Effector CD8-positive, alpha-beta T cell (primary cell): ENCODE measurements at places on chromosomes 12 and 14.

DNA sequence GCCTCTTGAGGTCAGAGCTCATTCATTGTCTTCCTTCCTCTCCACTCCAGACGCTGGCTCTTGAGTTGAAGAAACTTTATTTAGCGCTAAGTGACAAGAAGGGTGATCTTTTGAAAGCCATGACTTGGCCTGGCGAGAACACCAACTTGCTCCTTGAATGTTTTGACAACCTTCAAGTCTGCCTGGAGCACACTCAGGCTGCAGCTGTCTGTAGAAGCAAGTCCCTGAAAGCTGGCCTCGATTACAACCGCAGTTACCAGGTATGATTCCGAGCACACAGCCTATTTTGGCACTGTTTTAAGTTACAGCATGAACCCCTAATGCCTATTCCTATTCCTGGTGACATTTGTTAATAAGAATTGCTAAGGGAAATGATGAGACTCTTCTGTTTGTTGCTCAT is 167.6 kb downstream of the ESR2 start:
- DNase-seq, result no peak

DNA sequence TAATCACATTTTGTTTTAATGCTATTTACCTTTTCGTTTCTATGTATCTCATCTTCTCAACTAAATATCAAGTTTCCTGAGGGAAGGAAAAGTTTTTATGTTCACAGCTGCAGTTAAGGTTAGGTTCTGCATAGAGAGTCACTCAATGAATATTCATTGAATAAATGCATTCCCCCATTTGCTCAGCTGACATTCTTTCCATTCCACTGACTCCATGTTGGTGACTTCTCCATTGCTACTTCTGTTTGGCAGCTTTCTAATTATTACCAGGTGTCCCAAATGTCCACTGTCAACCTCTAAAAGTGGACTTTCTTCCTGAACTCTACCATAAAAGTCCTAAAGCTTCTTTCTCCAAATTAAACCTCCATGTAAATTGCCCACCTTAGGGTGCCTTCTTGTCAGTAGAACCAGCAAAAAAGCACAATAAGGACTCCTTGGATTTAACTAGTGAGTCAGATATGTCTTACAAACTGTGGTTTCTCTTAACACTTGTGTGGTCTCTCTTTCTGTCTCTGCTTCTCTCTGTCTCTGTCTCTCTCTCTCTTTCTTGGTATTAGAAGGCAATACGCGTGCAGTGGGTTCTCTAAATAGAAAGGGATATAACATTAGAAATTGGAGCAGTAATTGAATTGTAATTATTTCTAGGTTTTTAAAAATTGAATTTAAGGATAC is 85.9 kb downstream of the TMEM117 start:
- no peak for DNase-seq

GRCh38 chr12:80485222-80485987 is 41.4 kb downstream of the PTPRQ start:
- no peak for DNase-seq

DNA sequence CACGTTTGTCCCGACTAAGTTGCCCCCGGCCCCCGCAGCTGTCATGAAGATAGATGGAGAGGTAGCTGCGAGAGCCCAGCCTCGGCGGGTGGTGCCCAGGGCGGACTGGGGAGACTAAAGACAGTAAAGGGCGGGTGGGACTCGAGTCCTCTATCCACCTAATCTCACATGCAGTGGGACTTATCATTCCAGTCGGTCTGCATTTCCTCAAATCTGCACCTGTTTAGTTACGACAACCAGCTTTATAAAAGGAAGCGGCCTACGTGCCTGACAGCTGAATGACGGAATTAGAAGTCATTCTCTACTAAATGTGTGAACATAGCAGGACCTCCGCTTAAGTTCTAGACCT is 109.8 kb upstream of the EGLN3 start:
- DNase-seq, result no peak

DNA sequence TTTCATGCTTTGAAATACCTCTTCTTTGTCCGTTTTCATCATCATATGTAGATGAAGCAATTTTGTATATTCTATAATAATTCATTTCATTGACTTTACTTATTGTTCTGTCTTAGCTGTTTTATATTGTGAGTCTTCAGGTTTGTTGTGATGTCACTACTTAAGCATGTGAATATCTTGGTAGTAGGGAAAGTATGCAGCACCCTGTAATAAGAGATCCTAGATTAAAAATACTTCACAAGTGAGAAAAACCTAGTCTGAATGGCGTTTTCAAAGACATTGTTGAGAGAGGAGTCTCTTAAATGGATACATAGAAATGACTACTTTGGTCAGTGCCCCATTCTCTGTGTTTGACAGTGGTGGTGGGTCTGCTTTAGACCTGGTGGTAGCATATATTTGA is 61.4 kb downstream of the SLC16A7 start:
- DNase-seq, result no peak

DNA sequence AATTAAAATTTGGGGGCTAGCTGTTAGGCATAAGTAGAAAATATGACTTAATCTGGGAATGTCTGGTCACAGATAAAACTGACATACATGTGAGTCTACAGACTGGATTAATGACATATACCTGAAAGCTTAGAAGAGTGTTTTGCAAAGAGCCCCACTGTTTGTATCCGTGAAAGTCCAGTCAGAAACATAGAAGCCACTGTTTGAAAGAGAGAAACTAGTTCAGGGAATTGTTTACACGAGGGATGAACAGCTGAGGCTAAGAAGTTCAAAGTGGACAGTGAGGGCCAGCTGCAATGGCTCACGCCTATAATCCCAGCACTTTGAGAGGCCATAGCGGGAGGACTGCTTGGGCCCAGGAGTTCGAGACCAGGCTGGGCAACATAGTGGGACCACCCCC is 36.2 kb upstream of the SGPP1 start:
- DNase-seq, result no peak

GRCh38 chr14:98951031-98951430 is 321.0 kb downstream of the BCL11B start:
- no peak for DNase-seq

GRCh38 chr12:125142601-125143000 is 77.4 kb downstream of the AACS start:
- DNase-seq, result no peak

GRCh38 chr14:90559811-90560492 is 163.1 kb downstream of the CALM1 start:
- DNase-seq, result no peak

- no peak for DNase-seq
These were observed 7.9 kb downstream of the OTOGL start for GRCh38 chr12:80107221-80107620.

DNA sequence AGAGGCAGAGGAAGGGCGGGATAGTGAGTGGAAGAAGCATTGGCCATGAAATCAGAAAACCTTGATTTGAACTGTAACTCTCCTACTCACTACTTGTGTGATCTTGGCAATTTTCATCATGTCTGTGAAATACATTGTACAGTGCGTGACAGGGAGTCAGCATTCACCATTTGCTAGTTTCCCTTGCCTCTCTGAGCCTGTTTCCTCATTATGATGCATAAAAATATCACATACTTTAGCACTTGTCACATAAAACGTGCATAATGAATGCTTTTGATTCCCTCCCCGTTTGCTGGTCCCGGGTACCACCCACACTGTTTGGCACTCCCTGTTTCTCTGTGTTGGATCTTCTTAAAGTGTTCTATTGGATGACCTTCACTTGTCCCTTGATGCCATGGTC is 101.1 kb upstream of the FRMD6 start:
- no peak for DNase-seq

DNA sequence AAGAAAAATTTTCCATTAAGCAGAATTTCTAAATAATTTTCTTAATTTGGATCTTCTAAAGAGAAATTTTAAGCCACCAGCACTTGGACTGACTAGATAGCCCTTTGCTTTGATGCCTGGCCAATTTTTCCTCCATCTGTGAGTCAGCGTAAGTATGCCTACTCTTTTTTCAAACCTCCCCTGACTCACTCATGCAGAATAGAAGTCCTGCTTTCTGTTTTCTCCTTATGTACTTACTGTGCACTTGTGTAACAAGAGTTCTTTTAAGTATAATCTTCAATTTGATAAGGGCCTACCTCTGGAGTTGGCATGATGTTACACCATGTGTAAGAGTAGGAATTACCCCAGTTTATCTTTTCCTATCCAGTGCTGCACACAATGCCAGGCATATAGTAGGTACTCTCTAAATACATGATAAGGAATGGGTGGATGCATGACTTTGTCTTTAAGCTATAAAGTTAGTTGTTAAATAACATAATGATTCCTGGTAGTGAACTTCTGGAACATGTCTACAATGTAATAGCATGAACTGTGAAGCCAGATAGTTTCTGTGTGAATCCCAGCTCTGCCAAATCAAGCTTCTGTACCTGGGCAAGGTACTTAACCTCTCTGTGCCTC is 329.6 kb downstream of the TMTC2 start:
- no peak for DNase-seq

- DNase-seq, result no peak
These were observed 19.4 kb downstream of the ABCB9 start for GRCh38 chr12:122946690-122947341.

DNA sequence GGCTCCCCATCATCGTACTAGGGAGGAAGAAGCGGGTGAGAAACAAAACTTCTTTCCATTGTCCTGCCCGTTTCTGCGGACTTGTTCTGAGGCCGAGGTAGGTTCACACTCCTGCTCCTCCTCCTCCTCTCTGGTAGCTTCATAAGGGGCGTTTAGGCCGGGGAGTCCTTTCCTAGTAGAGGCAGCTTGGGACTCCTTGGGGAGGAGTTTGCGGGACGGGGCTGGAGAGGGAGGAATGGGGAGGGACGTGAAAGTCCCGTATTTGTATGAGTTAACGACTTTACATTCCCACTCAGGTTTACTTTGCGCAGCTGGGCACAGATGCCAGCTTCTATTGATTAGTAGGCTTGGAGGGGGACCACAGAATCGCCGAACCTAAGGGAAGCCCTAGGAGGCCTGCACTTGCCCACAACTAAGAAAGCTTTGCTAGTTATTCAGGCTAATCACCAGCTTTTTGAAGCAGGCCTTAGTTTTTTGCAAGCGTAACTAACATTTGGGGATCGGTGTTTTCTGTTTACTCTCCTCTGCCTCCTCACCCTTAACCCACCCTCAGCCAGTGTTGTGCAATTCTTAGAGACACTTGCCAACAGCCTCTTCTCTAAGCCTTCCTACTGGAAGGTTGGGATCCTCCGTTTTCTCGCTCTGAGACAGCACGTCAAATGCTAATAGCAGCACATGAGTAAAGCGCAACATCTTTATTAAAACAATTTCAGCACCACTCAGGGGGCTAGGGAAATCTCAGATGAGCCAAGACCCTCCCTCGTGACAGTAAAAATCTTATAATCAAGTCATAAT is 499 bp downstream of the RNASE4 start:
- no peak for DNase-seq

DNA sequence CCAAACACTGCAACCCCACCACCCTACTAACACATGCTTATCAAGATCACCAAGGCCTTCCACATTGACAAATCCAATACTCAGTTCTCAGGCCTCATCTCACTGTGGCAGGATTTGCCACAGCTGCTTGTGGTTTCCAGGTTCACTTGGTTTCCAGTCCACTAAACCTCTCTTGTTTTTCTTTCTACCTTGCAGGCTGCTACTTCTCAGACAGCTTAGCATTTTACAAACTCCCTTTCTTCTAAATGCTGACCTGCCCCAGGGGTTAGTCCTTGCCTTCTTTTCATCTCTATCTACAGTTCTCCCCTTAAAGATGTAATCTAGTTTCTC is 84.1 kb downstream of the BCAT1 start:
- DNase-seq, result no peak

- DNase-seq, result peak; percentile 8
These were observed 25.8 kb upstream of the STRAP start for GRCh38 chr12:15856097-15856982.

- DNase-seq, result no peak
These were observed at the start of gene HOXC13 for GRCh38 chr12:53938326-53939140. Gene HOXC13 (plus strand): TSS chr12:53938831. CDS start chr12:53938907, 76 bp downstream.

DNA sequence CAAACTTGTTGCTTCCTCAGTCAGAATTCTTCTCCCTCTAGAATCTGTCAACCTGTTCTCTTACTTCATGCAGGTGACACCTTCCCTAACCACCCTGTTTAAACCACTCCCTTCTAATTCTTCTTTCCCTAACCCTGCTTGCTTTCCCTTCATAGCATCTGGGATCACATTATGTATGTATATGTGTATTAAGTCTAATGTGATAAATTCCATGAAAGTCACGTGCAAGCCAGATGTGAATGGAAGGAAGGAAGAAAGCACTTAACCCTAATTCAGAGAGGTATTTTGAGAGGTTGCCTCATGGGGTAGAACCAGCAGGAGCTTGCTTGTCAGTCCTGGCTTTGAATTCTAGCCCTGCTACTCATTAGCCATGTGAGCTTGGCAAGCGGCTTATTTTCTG is 340.0 kb downstream of the TRHDE start:
- DNase-seq, result no peak

DNA sequence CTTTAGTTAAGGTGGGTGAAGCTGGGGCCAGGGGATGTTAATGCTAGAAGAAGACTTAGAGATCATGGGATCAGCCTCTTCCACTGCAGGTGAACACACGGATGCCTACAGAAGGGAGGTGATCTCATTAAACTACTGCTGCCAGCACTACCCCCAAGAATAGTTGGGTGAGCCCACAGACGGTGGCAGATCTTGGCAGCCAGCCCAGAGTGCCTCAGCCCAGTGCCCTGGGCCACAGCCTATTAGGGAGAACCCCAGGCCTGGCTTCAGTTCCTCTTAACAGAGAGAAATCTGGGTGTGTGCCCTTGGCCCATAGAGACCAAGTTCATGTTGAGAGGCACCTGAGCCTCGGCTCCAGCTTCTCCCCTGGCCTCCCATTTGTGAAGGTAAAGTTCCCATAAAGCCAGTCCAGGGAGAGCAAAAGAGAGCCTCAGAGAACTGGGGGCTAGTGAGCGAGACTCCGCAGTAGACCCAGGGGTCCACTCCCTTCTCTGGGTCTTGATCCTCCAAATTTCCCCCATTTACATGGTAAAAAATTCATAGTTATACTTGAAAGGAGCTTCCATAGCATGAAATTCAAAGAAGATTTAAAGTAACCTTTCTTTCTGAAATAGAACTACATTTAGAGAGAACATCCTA is 125.0 kb upstream of the CCND2 start:
- no peak for DNase-seq

DNA sequence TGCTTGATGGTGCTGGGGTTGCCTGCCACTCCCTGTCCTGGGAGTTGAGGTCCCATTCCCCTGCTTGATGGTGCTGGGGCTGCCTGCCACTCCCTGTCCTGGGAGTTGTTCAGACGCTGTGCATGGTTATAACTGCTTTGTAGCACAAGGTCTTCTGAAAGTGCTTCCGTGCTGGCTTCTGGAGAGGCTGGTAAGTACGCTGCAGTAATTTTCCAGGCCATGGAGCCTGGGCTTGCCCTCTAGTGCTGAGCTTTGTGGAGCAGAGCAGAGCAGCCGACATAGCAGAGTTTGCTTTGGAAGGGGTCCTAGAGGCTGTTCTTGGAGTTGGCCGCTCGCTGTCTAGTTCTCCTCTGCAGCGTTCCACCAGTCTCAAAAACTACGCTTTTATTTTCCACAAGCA is 6.3 kb downstream of the B4GALNT3 start:
- no peak for DNase-seq

GRCh38 chr14:61498303-61498702 is 176.9 kb downstream of the PRKCH start:
- DNase-seq, result no peak

GRCh38 chr12:65477721-65478120 is 199.2 kb downstream of the MSRB3 start:
- no peak for DNase-seq

- DNase-seq, result no peak
These were observed 31.3 kb upstream of the SSPN start for GRCh38 chr12:26164118-26164517.
